ENCODE measurements at places on chromosomes 5 and 9.

GRCh38 chr9:8419596-8420275 lies 620.2 kb upstream of the DMAC1 start:
- DNase-seq: no peak

GRCh38 chr5:55918087-55919035 lies 67.2 kb downstream of the IL31RA start:
- DNase-seq: no peak

- no peak for DNase-seq
These were observed 86.6 kb downstream of the ZNF608 start for GRCh38 chr5:124659798-124660197.

DNA sequence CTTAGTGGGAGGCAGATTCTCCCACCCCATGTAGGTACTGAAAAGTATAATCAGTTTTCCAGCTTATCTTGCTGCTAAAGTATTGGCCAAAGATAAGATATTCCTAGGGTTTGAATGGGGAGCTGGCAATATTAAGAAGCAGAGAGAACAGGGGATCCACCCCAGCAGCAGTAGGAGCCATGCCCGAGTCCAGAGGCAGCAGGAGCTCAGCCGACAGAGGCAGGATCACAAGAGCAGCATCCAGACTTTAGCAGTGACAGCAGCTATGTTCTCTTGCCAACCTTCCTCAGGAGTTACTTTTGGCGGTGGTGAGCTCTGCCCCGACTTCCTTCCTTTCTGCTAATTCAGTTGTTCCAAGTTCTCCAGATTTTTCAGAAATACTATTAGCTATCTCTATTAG lies 224.5 kb downstream of the GADD45G start:
- no peak for DNase-seq

DNA sequence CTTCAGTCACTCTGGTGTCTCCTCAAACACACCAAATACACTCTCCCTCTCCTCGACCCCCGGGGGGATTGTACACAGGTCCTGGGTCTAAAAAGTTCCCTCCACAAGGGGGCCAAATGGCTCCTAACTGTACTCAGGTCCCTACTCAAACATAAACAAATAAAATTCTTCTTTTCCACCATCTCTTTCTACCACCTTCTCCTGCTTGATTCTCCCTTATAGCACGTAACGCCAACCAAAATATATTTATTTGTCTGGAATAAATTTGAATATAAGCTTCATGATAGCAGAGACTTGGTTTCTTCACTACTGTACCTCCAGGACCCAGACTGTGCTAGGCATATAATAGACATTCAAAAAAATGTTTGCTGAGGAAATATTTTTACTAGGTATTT lies 21.4 kb downstream of the ZNF608 start:
- no peak for DNase-seq

- DNase-seq: no peak
These were observed 95.7 kb upstream of the CTSL start for GRCh38 chr9:87630266-87630665.

- no peak for DNase-seq
These were observed 42.1 kb downstream of the LOX start for GRCh38 chr5:122035913-122036312.

DNA sequence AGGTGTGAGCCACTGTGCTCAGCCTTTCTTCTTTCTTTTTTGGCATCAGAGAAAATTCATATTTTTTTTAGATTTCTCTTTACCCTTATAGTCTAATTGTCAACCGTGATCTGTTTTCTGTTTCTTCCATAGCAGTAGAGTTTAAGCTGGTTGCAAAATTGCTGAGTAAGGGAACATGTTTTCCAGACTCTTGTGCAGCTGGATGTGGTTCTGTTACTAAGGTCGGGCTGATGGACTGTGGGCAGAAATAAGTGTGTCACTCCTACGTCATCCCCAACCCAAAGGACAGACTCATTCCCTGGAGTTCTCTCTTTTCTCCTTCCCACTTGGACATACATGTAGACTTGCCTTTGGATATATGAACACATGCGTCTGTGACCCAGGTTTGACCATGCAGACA lies 64.1 kb upstream of the GOLM1 start:
- no peak for DNase-seq

DNA sequence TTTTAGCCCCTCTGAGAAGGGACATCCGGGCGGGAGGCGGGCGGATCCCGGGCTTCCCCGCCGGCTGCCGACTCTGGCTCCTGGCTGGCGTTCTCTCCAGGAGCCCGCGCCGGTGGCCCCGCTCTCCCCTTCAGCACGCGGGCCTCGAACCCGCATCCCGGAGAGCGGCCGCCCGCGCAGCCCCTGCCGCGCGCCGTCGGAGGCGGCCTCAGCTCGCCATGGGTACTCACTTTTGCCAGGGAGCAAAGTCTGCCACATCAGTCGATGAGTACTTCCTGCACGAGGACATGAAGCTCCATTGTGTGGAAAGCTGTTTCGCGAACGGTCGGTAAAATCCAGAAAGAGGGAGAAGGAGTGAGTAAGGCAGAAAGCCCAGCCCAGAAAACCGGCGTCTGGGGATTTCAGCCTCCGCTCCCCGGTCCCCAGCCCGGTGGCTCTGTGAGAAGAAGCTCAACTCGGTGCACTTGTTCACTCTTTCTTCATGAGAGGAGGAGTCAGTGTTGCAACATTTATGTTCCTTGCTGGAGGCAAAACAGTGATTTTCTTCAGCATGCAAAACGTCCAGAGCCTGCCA lies at the start of gene PRLR:
PRLR (minus strand) TSS at position 450 of the 574 bp plus-strand sequence. CDS start 140,867 bp downstream, outside the sequence.
- DNase-seq: peak; percentile 47
